Thyroid gland (tissue), 4 donors: ENCODE measurements at places on chromosomes 2 and 18. TPM values are rescaled to one million over a fixed set of nuclear protein-coding genes. Genes with fewer than 3 reads are reported as not detected.

Gene APCDD1
- 11.4 TPM for total RNA-seq

Gene MROH2A
- total RNA-seq: 20.4 TPM

Gene ABCG8
- total RNA-seq: not detected

DNA sequence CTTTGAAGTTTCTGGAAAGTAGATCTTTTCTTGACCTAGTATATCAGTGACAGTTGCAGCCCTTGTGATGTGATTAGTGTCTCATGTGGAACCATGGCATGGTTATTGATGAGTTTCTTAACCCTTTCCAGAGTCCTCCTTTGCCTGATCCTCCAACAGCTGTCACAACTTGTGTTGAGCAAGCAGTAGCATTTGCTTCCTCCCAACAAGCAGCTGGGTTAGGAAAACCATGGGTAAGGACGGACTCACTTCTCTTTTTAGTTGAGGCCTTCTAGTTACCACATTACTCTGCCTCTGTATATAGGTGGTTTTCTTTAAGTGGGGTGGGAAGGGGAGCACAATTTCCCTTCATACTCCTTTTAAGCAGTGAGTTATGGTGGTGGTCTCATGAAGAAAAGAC, 96.3 kb downstream of the XRCC5 start:
- peaks cover 42% of the 10 kb centered on the region for H3K36me3 ChIP-seq
- no peak for DNase-seq
- no peak overlapping the region for H3K27ac ChIP-seq
- no peaks in the 10 kb centered on the region for H3K4me1 ChIP-seq
- H3K27me3 ChIP-seq: no peaks in the 10 kb centered on the region
